ENCODE measurements at places on chromosomes 3 and 15. TPM values are rescaled to one million over a fixed set of nuclear protein-coding genes. Genes with fewer than 3 reads are reported as not detected.

COL7A1 gene
- total RNA-seq: 62.9 TPM

RHCG gene
- total RNA-seq: 1.1 TPM

DNA sequence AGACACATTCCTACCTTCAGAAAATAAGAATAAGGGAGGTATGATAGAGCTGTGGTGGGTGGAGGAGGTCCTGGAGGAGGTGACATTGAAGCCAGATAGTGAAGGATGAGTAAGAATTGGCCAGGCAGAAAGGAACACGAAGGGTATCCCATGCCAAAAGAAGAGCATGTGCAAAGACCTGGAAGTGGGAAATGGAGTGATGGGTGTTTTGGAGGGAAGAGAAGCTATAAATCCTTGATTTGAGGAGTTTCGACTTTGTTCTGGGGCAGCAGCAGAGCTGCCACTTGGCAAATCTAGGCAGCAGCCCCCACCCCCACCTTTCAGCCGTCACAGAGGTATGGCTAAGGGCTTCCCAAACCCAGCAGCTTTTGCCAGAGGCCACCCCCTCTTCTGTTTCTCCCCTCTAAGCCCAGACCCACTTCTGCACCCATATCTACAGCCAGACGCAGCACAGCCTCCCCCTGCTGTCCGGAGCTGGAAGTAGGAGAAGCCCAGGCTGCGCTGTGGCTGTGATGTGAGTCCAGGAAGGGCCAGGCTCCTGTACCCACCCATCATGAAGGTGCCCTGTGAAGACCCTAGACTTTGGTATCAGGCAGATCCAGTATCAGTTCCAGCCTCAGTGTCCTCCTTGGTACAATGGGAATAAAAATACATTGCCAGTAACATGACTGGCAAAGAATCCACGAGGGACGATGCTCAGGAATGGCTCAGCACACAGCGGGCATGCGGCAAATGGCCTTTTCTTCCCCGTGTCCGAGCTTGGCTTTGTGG, 188.7 kb upstream of the LINGO1 start:
- peak; percentile 60 for DNase-seq

FBXW12 gene
- total RNA-seq: 0.23 TPM

DNA sequence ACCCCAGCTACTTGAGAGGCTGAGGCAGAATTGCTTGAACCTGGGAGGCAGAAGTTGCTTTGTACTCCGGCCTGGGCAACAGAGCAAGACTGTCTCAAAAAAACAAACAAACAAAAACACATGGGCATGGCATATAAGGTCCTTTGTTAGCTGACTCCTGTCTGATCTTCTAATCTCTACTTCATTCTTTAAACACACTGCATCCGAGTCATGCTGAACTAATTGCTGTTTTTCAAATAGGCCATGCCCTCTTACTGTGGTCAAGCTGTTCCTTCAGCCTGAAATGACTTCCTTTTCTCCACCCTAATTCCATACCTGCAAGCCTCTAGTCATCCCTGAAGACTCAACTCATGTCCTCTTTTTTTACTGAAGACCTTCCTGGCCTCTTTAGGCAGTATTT, 22.3 kb upstream of the SLMAP start:
- no peak for DNase-seq

DNA sequence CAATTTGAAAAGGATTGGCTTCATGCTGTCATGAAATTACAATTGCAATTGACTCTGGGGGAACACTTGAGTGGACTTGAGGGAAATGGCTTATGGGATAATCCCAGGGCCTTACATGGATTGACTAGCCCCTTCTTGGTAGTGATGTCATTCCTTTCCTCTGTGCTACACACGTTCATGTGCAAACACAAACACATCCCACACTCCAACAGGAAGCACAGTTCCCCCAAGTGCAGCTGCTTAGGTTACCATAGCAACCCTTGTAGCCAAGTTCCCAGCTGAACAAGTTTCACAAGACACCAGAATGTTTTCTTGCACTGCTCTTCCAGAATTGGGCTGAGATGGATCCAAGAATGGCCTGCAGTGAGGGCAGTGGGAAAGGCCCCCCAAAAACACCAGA, 217.0 kb downstream of the ZNF621 start:
- no peak for DNase-seq

DNA sequence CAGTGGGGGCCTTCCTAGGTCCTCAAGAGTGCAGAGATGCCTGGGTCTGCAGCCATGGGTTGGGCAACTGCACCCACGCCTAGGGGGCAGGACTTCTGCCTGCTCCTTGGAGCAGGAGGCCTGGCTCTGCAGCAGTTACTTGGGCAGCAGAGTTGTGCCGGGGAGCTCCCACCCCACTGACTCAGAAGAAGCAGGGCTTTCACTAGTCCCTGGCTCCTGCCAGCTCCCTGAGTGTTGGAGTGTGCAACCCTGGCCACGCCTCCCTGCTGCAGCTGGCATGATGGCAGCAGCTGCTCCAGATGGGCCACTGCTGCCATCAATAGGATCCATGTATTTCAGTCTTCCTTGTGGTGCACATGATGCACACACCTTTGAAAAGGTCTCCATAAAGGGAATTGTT, 40.6 kb upstream of the KCNH8 start:
- DNase-seq: no peak

DNA sequence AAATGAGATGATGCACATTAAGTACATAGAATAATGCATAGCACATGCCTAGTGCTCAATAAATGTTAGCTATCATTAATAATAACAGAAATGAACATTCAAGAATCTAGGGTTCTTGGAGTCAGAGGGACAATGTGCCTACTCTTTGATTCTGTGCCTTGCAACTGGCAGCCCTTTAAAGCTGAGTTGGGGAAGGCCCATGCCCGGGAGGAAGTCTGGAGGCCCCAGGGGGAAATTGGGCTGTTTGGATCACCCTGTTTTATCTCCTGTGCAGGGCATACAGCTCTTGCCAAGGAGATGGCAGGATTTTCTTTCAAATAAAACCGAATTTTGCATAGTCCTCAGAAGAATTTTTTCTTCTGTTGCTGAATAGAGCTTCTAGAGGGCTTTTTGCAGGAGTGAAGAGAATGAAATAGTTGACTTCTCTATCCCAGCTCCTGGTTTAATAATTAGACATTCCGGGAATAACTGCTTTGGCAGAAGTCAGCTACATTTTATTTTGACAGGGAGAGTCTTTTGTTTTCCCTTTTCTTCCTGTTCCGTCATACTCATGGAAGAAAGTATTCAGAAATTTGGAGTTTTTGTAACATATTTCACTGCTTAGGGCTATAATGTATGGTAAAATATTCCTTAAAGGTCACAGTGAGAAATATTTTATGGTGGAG, 18.0 kb upstream of the KCNAB1 start:
- no peak for DNase-seq

DNA sequence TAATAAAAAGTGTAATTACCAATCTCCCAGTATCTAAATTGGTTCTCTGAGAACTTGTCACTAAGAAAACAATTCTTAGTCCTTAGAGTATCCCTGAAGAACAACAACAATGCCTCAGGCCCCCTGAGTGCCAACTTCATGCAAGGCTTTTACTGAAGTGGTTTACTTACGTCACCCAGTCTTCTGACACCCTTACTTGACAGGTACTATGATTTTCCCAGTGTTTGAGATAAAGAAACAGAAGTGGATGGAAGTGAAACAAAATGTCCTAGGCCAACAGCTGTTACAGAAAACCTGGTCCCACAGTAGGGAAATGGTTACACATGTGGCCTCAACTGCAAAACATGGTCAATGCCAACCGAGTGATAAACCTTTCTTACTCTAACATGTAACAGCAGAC, 331.1 kb downstream of the FOXP1 start:
- DNase-seq: no peak

GRCh38 chr3:15345066-15345607, 12.8 kb upstream of the SH3BP5 start:
- DNase-seq: no peak

GRCh38 chr3:52756141-52756540, 14.6 kb downstream of the NEK4 start:
- no peak for DNase-seq

- DNase-seq: no peak
Measured at GRCh38 chr3:194286375-194287146, 64.6 kb downstream of the CPN2 start.

PSTPIP1 gene
- total RNA-seq: 12.3 TPM

GRCh38 chr15:38201714-38202113, 50.9 kb upstream of the SPRED1 start:
- DNase-seq: no peak

DNAJB11 gene
- total RNA-seq: 30.0 TPM

GP5 gene
- 0.21 TPM for total RNA-seq

DNA sequence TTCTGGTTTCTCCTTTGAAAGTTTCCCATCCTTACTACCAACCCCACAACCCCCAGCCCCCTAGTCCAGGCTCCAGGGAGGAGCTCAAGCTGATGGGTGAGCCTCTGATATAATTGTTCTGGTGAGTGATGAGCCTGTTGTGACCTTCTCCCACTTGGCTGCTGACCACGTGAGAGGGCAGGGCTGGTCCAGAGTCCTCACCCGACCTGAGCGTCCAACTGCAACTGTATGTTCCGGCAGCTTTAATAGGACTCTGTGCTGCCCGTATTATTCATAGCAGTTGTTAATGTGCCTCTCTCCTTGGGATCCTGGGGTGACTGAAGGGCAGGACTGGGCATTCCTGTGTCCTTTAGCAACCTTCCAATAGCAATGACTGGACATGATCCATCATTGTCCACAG, 56.2 kb downstream of the B3GNT5 start:
- no peak for DNase-seq

UBE2E2 gene
- total RNA-seq: 28.3 TPM

TTLL13 gene
- 0.36 TPM for total RNA-seq

- no peak for DNase-seq
Measured at GRCh38 chr3:100072326-100073048, 41.8 kb downstream of the FILIP1L start.

- DNase-seq: no peak
Measured at GRCh38 chr3:12903000-12903800, 61.8 kb upstream of the RPL32 start.

GRCh38 chr15:72203507-72203837, 5.9 kb upstream of the GRAMD2A start:
- DNase-seq: peak; percentile 84

DNA sequence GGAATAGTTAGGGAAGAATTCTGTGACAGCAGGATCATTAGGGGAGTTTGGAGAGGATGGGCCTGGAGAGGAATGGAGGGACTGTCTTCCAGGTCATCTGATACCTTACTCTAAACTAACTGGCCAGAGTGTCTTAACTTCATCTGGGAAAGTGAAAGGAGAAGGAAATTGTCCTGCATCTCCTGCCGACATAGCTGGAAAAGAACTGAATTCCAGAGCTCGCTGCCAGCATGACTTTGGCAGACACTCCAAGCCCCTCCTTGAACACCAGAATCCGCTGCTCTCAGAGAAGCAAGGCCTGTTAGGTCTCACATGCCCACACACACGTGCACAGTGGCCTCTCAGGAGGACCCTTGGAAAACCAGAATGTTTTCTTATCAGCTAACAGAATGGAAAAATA, 10.5 kb downstream of the ABI3BP start:
- DNase-seq: peak; percentile 68

SLC2A2 gene
- not detected for total RNA-seq

DNA sequence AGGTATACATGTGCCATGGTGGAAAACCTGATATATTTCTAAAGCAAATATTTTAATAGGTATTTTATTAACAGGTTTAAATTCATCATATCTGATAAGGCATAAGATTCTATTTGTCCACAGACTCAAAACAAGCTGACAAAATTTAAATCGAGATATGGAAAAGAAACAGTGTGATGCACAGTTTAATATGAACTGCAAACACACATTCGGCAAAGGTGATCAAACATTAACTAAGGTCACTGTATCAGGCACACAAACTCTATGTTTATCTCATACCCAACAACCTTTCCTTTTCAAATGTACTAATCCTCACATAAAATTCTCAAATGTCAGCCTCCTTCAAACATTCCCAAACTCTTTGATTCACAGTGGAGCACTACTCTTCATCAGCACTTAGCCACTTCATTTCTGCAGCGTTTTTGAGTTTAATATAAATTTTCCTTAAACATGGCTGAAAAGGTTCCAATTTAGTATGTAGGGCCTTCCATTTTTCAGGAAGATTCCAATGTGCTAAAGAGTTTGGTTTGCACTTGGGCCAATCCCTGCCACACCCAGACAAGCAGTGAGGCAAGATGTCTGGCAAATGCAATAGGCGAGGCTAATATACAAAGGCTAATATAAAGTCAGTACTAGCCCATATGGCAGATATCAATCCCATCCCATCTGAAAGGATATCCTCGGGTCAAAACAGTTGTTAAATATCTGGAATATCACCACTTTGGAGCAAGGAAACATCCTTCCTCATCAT, 84.6 kb downstream of the GBE1 start:
- DNase-seq: no peak

DNA sequence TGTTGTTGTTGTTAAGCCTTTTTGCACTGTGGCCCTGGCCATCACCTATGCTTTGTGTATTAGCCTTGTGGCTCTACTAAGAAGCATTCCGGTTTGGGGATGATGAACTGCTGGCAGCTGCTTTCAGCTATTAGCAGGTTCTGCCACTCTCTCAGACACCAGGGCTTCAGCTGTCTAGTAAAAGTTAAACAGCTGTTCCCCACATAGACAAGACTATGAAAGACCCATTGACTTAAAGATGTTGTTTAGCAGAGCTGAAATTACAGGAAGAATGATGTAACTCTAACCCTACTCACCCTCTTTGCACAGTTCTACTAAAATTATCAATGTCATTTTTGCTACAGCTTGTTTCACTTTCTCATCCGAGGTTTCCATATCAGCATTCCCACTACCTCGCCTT, 131.2 kb upstream of the CGNL1 start:
- DNase-seq: no peak

GOLGA8M gene
- 5.7 TPM for total RNA-seq

GRCh38 chr15:52086011-52086786, 26.4 kb downstream of the BCL2L10 start:
- no peak for DNase-seq

SEMA3G gene
- 7.5 TPM for total RNA-seq

PLAAT1 gene
- total RNA-seq: 0.96 TPM

PLA2G4E gene
- total RNA-seq: 0.34 TPM

DNA sequence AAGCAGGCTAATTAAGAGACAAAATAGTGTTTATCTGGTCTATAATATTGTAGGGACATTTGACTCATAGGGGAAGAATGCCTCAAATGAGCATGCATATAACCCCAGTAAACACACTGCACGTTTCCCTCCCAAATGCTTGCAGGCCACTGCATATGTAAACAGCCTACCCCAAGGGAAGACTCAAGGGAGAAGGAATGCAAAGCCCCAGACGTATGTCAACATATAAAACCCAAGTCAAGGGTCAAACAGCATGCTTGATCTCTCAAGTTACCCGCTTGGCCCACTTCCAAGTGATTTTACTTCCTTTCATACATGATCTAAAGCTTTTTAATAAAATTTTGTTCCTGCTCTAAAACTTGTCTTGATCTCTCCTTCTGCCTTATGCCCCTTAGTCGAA, 1090.0 kb downstream of the OTOL1 start:
- no peak for DNase-seq

AMIGO3 gene
- total RNA-seq: not detected

- DNase-seq: peak; percentile 81
Measured at GRCh38 chr15:38130740-38131498, 121.7 kb upstream of the SPRED1 start.

Data from ureter (tissue), 1 donor.